ENCODE measurements at places on chromosomes 11 and 22.

DNA sequence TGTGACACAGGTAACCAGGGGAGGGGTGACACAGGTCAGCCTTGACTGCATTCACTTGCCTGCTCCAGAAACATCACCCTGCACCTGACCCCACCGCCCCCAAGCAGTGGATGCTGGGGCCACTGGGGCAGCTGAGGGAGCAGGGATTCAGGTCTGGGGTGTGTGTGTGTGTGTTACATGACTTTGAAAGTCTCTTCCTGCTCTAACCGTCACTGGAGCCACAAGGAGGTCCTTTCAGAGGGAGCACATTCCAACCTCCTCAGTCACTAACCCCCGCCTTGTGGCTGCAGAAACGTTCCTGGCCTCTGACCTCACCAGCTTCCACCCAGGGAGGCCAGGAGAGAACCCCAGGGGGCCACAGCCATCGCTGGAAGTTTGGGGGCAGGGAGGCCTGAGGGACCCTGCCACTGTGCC, 2.9 kb upstream of the FOSL1 start:
- peak; percentile 59 for DNase-seq

GRCh38 chr22:45240810-45241631, at the start of gene KIAA0930:
Gene KIAA0930, minus strand, starts transcription at chr22:45240894. Its CDS starts 191 bp downstream, at chr22:45240703.
- DNase-seq: peak; percentile 65

DNA sequence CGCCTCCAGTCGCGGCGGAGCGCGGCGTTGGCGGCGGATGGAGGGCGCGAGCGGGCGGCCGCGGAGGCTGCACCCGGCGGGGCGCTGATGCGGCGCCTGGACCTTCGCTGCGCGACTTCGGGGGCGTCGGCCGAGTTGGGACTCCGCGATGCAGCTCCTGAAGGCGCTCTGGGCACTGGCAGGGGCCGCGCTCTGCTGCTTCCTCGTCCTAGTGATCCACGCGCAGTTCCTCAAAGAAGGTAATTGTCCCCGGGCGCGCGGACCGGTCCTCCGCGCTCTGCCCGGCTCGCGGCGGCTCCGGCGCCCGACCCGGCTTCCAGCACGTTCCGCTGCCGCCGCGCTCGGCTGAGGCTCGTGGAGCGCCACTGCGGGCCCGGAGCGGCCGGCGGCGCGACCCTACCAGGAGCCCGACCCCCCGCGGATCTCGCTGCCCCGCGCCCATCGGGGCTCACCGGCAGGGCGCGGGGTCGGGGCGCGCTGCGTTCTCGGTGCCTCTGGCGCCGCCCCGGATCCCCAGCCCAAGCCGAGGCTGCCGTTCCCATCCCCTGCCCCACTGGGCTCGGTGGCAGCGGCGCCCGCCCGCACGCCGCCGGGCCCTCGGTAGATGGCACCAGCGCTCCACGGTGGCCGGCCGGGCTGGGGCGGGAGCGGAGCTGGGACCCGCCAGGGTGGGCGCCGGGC, 1251.2 kb downstream of the BRD1 start:
- no peak for DNase-seq

DNA sequence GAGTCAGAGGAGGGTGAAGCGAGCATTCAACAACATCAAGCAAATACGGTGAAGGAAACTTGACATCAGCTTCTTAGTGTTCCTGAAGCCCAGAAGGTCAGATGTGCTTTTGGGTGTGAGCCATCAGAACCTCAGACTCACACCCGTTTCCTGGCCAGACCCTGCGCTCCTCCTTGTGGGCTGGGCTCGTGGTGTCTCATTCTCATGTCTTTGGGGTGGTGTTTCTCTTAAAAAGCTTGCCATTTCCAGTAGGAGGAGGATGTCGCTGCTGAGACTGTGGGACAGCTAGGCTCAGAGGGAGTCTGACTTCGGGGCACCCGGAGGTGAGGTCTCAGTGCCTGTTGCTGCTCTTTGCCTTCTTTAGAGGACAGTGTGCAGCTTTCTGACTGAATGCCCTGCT, 24.2 kb downstream of the PPFIBP2 start:
- no peak for DNase-seq

DNA sequence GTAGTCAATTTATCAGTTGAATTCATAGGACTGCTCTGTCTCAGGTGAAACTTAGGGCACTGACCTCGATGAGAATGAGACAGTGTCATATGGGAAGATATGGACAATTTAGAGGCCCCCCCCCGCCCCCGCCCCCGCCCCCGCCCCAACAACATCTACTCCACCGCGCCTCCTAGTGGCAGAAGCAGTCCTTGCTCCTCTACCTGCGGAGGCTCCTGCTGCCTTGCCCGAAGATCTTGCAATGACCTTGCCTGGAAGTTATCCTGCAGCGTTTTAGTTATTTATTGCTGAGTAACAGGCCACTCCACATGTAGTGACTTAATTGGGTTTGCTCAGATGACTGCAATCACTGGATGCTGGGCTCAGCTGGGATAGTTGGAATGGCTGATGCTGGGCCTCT, 15.2 kb downstream of the SERPINH1 start:
- DNase-seq: peak; percentile 30

DNA sequence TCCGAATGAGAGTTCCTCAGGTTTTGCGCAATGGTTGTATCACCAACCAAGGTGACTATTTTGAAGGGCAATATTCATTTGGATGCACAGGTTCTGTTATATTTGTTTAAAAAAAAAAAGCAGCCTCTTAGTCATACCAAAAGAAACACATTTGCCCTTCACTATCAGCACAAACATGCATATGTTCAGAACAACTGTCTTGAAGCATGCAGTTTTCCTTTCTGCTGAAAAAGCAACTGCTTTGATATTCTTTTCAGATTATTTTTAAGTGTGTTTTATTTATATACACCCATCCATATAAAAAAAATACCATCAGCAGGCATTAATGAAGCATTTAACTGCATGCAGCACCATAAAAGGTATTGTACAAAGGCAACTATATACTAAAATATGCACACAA, 67.8 kb downstream of the RBFOX2 start:
- DNase-seq: no peak

GRCh38 chr11:86938900-86939880, 16.0 kb downstream of the FZD4 start:
- DNase-seq: peak; percentile 60

GRCh38 chr11:45884596-45885185, 760 bp upstream of the MAPK8IP1 start:
- no peak for DNase-seq

DNA sequence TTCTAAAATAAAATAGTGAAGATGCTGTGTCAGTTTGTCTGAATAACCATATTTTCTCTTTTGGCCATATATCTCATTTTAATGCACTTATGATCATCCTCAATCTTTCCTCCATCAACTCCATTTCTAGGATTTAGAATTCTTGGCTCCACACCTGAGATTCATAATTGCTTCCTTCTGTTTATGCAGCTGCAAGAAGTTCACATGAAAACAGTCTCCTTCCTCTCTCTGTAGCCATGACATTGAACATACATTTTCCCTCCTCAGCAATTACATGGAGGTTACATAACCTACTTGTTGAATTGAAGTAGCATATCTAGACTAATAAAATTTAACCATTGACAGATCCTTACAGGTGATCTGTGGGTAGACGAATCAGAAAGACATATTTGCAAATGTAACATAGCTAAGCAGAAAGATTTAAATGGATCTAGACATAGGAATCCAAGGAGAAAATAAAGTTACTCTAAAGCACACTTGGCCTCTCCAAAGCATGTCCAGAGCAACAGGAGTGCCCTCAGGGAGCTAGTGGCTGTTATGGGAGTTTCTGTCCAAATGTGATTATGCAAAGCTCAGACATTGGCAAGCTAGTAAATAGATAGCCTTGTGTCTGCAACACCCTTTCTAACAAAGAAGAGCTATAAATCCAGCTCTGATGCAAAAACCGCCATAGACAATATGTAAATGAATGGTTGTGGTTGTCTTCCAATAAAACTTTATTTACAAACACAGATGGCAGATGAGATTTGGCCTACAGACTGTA, 119.9 kb upstream of the MPPED2 start:
- no peak for DNase-seq

DNA sequence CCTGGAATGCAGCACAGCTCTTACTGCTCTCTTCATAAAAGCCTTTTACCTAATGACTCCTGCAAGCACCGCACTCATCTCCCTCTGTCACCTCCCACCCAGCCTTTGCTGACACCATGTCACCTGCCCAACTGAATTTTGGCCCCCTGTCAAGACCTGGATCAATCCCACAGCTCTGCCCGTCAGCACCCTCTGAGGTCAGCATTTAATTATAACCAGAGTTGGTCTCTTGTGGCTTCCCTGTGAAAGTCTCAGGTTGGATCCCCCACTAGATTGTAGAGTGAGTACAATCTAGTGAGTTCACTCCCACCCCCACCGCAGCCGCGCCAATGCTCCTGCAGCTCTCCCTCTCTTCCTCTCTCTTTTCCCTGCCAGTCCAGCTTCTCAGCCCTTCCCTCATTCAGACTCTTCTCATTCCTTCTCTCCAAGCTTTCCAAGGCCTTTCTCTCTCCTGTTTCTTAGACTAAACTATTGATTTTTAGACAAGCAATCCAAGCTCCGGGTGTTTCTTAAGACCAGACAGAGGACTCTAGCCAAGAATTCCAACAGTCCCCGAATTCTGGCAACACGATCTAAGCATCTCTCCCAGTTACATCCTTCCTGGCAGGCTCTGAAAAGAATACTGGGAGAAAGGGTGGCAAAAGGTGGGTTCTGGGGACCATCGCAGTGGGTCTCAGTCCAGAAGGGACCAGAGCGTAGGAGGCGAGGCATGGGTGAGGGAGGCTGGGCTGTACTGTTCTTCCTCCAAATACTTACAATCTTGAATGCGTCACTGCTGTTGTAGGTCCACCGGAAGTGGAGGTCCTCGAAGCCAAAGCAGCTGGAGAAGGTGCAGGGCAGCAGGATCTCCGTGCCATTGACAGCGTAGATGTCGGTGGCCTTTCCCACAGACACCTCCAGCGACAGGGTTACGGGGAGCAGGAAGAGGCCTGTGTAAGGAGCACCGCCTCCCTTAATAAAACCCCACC, 8.0 kb downstream of the SCN4B start:
- no peak for DNase-seq

DNA sequence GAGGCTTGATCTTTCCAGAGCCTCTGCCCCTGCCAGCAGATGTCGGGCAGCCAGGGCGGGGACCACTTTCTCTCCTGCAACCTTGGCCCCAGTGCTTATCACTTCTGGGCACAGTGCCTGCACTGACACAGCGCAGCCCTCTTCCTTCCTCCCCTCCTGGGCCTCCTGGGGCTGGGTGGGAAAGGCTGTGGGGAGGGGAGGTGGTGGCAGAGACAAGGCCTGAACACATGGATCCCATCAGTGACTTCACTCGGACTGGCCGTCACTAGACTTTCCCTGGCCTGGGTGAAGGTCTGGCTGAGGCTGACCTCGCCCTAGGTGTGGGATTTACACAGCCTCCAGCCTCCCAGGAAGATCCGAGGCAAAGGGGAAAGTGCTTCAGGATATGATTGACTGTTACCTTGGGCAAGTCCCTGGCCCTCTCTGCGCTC, 68.1 kb downstream of the LRRC32 start:
- no peak for DNase-seq

GRCh38 chr22:32777987-32778386, 23.5 kb upstream of the TIMP3 start:
- no peak for DNase-seq

- DNase-seq: no peak
Measured at GRCh38 chr11:132033051-132033450, 662.6 kb downstream of the NTM start.

DNA sequence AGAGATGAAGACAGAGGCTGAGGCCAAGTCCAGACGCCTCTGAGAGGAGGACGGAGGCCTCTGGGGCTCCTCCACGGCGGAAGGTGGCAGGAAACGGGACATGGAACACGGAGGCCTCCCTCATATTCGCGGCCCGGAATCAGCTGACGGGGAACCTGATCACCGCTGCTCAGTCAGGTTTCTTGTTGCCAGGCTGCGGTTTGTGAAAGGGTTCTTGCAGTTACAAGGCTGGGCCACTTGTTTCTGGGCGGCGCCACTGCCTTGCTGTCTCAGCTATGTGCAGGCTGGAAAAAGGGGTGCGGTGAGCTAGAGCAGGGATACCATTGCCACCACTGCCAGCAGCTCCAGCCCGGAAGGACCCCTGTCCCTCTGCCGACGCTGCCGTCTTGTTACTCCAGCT, 10.0 kb upstream of the MMP1 start:
- DNase-seq: peak; percentile 50

DNA sequence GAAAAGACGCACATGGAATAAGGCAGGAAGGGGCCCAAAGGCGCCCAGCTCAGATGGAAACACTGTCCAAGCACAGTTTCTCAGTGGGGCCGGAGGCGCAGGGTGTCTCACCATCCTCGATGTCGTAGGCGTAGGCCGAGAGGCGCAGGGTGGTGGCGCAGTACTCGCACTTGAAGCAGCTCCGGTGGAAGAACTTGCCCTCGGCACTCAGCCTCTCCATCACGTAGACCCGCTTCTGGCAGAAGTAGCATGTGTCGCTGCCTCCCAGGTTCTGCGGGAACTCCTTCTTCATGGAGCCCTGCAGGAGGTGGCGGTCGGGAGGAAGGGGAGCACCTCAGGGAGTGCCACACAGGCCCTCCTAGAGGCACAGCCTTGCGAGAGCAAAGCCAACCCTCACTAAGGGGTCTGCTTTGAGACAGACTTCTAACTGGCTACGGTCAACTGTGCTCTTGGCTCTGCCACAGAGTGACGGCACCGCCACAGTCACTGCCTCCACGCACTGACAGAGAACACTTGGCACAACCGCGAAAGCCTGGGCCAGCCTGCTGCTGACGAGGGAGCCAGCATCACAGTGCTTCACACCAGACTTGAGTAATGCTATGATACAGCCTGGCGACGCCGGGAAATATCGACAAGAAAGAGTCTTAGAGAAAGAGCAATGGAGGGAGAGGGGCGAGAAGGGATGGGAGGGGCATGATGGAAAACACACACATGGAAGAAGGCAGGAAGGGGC, 97.6 kb upstream of the BID start:
- no peak for DNase-seq

DNA sequence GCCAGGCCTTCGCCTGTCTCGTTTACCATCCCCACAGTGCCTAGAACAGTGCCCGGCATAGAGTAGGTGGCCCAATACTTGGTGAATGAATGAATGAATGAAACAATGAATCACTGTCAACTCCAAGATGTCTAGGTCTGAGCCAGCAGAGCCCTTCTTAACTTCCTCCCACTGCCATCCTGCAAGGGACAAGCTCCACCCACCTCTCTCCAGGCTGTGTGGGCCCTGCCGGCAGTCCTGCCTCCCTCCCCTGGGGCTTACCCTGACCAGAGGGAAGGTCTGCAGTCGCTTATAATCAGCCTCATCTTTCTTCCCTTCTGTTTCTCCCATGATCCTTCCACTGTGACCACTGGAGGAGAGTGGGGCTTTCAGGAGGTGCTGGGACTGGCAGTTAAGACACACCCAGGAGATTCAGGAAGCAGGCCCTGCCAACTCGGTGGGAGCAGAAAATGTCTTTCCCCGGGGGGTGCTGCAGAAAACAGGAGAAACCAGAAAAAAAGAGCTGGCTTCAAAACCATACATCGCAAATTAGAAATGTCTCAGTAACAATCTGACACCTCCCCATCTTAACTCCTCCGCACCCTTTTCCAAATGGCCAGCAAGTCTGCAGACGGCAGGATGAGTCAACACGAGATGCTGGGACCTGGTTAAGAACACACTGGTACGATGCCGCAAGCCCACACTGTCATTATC, 11.4 kb downstream of the DNAL4 start:
- no peak for DNase-seq

- peak; percentile 9 for DNase-seq
Measured at GRCh38 chr22:33579448-33580093, 340.7 kb downstream of the LARGE1 start.
